Prostate gland (tissue), 2 donors: ENCODE measurements at places on chromosomes 16 and 17.

GRCh38 chr17:40331743-40332641 is 23.0 kb downstream of the RARA start:
- H3K36me3 ChIP-seq: no peaks in the 10 kb centered on the region
- DNase-seq: peak; percentile 84
- peak overlapping the region; percentile 80 for H3K27ac ChIP-seq
- H3K4me3 ChIP-seq: peak overlapping the region; percentile 8
- peaks cover 40% of the 10 kb centered on the region for H3K4me1 ChIP-seq
- no peaks in the 10 kb centered on the region for H3K27me3 ChIP-seq

- H3K4me1 ChIP-seq: no peaks in the 10 kb centered on the region
- no peak overlapping the region for H3K4me3 ChIP-seq
- H3K27me3 ChIP-seq: no peaks in the 10 kb centered on the region
- peak; percentile 58 for DNase-seq
Measured at GRCh38 chr16:2388875-2389433, 40.3 kb upstream of the CCNF start.

GRCh38 chr16:57821149-57821971 is 19.1 kb upstream of the KIFC3 start:
- no peaks in the 10 kb centered on the region for H3K4me1 ChIP-seq
- H3K4me3 ChIP-seq: no peak overlapping the region
- no peak overlapping the region for H3K27ac ChIP-seq
- no peak for DNase-seq

DNA sequence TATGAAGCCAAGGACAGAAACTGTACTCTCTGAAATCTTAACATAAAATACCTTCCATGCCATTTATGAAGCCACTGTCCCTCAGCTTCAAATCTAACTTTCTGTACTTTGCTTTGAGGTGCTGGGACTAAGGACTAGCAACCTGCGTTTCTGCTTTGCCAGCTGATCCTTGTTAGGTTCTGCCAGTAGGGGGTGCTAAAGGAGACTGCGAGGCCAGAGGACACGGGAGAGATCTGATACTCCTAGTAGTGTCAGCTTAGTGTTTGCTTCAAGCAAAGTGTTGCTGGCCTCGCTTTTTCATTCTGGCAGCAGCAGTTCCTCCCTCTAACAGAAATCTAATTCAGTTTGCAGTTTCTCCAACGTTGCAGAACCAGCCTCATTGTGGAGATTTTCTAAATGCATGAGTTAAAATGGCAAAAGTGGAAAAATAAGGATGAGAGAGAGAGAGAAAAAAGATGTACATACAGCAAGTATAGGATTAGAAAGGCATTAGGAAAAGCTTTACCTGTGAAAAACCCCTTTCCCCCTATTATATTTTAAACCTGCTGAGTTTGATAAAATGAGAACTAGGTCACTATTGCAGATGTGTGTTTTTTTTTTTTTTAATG is 297.5 kb downstream of the CA10 start:
- H3K27me3 ChIP-seq: no peaks in the 10 kb centered on the region
- H3K4me3 ChIP-seq: no peak overlapping the region
- H3K27ac ChIP-seq: no peak overlapping the region
- peak; percentile 47 for DNase-seq
- no peaks in the 10 kb centered on the region for H3K4me1 ChIP-seq

DNA sequence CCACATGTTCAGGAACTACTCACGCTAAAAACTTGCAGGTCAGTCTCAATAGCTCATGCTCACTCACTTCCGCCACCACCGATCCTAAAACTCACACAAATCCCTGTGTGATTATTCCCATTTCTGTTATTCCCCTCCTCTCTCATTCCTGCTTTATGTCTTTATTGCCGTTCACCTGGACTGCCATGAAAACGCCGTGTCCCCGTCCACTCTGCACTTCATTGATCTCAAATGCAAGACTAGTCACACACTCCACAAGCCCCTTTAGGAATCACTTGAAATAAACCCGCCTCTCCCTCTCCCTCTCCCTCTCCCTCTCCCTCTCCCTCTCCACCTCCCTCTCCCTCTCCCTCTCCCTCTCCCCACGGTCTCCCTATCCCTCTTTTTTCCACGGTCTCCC is 78.0 kb downstream of the AXIN2 start:
- H3K27me3 ChIP-seq: no peaks in the 10 kb centered on the region
- no peak for DNase-seq
- H3K4me1 ChIP-seq: no peaks in the 10 kb centered on the region
- no peak overlapping the region for H3K27ac ChIP-seq
- H3K36me3 ChIP-seq: no peaks in the 10 kb centered on the region

GRCh38 chr16:3838600-3839401 is 41.7 kb downstream of the CREBBP start:
- H3K4me3 ChIP-seq: no peak overlapping the region
- no peak for DNase-seq
- no peaks in the 10 kb centered on the region for H3K4me1 ChIP-seq
- H3K27me3 ChIP-seq: no peaks in the 10 kb centered on the region
